Esophagus muscularis mucosa (tissue), 4 donors: ENCODE measurements at places on chromosomes 11 and 22. TPM values are rescaled to one million over a fixed set of nuclear protein-coding genes. Genes with fewer than 3 reads are reported as not detected.

DNA sequence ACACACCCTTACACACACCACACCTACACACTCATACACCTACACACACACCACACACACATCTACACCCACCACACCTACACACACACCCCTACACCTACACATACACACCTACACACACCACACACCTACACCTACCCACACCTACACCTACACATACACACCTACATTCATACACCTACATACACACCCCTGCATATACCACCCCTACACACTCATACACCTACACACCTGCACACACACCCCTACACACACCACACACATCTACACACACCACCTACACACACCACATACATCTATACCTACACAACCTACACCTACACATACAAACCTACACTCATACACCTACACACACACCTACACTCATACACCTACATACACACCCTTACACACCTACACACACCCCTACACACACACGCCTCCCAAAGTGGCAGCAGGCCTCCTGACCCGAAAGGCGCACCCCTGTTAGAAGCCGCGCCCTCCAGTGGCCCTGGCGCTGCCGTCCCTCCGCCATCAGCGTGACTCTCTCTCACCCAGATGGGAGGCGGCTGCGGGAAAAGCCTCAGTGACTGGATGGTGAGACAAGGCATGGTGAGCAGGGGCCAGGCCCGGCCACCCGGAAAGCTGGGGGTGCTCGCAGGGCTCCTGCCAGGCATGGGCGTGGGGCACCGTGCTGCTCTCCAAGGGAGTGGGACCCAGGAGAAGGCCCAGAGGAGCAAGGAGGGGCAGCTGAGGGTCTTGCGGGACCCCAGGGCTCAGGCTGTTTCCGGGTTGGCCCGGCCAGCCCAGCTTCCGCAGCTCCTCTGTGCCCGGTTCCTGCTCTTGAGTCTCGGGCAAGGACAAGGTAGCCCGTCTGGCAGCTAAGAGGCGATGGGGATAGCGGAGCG lies 37.0 kb upstream of the HMOX1 start:
- no peaks in the 10 kb centered on the region for H3K4me1 ChIP-seq
- H3K36me3 ChIP-seq: peaks cover 30% of the 10 kb centered on the region
- no peak for DNase-seq
- H3K27ac ChIP-seq: no peak overlapping the region
- H3K27me3 ChIP-seq: no peaks in the 10 kb centered on the region
- H3K4me3 ChIP-seq: no peak overlapping the region

DNA sequence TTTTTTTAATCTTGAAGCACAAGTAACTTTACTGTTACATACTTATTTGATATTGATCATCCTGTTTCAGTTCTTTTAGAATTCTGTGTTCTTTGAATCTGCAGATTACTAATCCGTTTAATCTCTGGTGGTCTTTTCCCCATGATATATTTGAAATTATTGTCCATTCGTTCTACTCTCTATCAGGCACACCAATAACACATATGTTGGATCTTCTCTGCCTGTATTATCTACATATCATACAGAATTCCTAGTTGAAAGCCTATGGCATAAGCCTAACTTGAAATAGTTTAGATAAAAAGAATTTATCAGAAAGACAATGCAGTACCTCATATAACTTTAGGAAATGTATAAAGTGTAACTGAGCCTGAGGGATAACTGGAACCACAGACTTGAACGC lies 32.6 kb downstream of the STK33 start:
- H3K4me3 ChIP-seq: no peak overlapping the region
- H3K36me3 ChIP-seq: no peaks in the 10 kb centered on the region
- H3K27ac ChIP-seq: no peak overlapping the region
- H3K27me3 ChIP-seq: no peaks in the 10 kb centered on the region

Gene EFEMP2
- 71.8 TPM for total RNA-seq

DNA sequence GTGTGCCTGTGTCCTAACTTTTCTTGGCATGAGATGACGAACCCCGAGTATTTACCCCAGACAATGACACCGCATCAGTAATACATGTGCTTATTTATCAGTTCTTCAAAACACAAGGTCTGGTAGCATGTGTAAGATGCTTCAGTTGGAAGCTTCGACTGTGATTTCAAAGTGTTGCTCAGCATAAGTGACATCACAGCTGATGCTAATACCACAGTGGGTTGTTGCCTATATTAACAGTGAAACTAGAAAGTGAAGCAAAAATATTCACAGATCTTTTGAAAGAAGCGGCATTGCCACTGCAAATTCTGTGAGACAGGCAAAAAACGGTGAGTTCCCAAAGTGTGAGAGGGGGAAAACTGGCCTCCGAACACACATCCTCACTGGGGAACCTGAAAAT lies 18.4 kb upstream of the TTC12 start:
- H3K36me3 ChIP-seq: no peaks in the 10 kb centered on the region
- H3K4me1 ChIP-seq: no peaks in the 10 kb centered on the region
- no peak overlapping the region for H3K4me3 ChIP-seq
- no peak overlapping the region for H3K27ac ChIP-seq
- DNase-seq: no peak

DNA sequence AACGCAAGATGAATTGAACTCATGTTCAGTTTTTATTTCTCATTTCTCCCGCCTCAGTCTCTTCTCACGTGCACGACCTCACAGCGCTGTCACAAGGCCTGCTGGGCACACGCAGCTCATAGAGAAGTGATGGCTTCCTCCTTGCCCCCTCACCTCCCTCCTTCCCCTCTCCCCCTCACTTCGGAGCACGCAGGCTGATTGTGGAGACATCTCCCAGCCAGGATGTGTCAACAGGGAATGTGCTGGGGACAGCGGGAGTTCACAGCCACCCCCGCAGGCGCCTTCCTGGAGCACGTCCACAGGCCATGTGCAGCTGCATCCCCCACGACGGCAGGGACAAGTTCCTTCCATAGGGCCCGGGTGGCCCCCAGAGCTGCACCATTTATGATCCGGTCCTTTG lies 29.1 kb upstream of the KRTAP5-6 start:
- no peaks in the 10 kb centered on the region for H3K36me3 ChIP-seq
- no peak overlapping the region for H3K27ac ChIP-seq
- no peak for DNase-seq
- H3K4me1 ChIP-seq: no peaks in the 10 kb centered on the region

Gene TBX10
- not detected for total RNA-seq
